ENCODE measurements at places on chromosomes 11 and 22.

- no peak for DNase-seq
Measured at GRCh38 chr11:7511401-7511800, 2.4 kb upstream of the PPFIBP2 start.

GRCh38 chr11:128628686-128629085, 41.3 kb upstream of the ETS1 start:
- no peak for DNase-seq

DNA sequence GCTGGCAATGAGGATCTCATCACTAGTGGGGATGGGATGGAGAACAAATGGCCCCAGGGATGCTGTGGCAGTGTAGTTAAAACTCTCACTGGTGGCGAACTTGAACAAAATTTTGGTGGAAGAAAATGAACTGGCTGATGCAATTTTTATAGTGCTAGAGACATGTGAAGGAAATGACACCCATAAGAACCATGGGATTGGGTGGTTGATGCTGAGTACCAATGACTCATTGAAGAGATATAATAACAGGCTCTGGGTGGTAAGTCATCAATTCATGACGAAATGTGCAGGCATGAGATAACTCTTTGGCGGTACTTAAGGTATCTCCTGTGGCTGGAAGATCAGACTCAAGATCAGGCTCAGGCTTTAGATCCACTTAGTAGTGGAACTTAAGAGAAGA, 172.9 kb upstream of the DDI1 start:
- DNase-seq, result peak; percentile 68

GRCh38 chr11:103013421-103013820, 57.9 kb upstream of the MMP13 start:
- peak; percentile 59 for DNase-seq

DNA sequence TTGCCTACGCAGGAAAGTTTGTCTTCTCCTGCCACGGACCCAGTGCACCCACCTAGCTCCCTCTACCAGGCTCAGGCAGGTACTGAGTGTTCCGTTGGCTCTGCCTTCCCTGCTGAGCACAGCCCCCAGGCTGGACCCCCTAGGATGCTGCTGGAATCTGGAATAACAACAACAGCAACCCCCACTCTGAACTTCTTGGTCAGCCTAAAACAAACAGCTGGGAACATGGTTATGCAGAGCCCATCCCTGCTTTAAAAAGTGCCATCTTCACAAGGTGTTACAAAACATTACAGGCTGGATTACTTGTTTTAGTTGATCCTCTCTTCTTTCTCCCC, 1.8 kb downstream of the OPCML start:
- DNase-seq, result no peak

- no peak for DNase-seq
Measured at GRCh38 chr22:46848197-46848596, 85.7 kb downstream of the TBC1D22A start.

- no peak for DNase-seq
Measured at GRCh38 chr11:67227726-67228125, 38.5 kb upstream of the GRK2 start.

GRCh38 chr11:44399968-44400367, 90.0 kb upstream of the ALX4 start:
- no peak for DNase-seq

DNA sequence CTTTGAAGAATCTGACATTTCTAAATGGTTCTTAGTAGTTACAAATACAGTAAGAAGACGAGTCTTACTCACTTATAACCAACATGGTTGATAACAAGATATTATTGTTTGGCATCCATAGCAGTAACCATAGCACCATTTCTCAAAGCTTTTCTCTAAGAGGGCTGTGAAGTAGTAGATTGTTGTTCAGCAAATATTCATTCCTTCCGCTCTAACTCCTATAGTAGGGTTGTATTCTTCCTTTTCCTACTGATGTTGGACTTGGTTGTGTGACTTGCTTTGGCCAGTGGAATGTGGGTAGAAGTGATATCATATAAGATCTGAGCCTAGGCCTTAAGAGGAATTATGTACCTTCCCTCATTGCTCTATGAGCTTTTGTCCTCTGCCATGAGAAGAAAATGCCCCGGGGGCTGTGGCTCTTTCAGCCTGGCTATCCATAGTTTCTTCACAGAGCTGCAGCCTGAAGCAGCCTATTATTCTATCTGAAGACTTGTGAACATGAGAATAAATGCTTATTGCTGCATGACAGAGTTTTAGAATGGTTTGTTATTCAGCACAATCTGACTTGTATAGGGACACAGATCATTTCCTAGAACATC, 28.9 kb upstream of the ZBED5 start:
- no peak for DNase-seq

GRCh38 chr11:89161949-89162348, 15.7 kb upstream of the TYR start:
- DNase-seq, result no peak

- DNase-seq, result no peak
Measured at GRCh38 chr22:38162881-38163843, 18.5 kb downstream of the PLA2G6 start.

DNA sequence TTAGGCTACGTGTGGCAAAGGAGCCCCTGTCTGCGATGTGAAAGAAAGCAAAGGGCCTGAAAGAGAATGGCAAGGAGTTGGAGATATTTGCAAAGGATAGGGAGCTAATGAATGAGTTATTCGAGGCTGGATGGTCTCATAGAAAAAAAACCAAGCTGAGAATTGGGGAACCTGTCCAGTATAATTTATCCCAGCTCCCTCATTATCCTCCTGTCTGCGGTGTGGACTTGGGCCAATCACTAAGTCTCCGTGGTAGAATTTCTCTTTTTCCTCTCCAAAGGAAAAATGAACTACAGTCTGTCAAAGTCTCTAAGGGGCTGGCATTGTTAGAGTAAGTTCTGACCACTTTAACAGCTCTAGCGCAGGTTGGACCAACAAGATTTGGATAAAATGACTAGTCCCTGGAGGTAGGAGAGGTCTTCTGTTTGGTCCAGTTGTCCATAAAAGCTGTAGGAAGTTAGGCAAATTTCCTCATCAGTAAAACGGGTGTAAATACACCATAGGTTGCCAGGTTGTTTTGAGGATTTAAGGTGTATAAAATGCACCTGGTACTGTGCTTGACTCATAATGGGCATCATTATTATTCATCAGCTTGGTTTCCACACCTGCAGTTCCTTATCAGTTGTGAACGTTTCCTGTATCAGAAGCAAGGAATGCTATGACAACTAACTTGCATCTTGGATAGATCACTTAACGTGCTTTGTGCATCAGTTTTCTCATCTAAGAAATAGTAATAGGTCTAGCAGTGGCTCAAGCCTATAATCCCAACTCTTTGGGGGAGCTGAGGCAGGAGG, 10.3 kb upstream of the CDON start:
- no peak for DNase-seq

DNA sequence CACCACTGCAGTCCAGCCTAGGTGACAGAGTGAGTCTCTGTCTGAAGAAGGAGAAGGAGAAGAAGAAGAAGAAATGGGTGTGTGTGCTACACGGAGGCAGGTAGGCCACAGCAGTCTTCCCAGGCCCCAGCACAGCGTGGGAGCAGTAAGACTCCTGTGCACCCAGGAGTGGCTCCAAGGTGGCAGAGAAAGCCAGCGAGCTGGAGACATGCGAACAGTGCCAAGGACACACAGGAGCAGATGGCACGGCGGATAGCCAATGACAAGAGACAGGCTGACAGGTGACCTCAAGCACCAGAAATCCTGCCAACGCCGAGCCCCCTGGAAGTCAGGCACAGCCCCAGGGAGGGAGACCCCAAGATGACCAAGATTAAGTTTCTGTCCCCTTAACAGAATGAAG, 9.0 kb upstream of the SCGB1A1 start:
- DNase-seq, result no peak

DNA sequence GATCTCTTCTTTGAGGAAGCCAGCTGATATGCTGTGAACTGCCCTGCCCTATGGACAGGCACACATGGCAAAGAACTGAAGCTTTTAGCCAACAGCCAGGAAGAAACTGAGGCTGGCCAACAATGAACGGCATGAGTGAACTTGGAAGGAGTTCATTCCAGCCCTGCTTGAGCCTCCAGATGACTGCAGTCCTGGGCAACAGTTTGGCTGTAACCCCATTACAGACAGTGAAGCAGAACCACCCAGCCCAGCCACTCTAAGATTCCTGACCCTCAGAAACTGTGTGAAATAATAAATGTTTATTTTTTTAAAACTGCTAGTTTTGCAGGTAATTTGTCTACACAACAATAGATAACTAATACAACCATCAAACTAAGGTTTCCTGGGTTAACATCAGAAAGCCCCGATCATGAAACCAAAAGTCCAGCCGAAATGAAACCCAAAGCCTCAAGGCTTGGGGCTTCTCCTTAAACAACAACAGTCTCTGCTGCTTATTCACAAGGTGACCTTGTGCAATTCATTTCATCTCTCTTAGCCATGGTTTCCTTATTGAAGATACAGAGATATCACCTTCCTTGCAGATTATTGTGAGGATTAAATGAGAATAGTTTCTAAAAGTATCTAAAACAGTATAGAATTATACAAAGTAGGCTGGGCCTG, 31.4 kb downstream of the PAK1 start:
- no peak for DNase-seq

DNA sequence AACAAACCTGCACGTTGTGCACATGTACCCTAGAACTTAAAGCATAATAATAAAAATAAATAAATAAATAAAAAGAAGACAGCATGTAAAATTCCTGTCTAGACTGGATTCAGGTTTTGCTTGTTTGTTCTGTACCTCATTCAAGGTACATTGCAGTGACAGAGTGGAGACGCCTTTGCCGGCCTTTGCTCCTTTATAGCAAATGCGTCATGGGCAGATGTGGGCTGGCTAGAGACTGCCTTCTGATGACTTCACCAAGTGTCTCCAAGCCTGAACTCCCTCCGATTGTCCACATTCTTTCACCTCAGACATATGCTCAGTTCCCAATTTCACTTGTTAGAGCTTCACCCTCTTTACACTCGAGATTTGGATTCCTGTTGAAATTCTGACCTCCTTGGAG, 147.8 kb upstream of the ARHGAP20 start:
- no peak for DNase-seq

DNA sequence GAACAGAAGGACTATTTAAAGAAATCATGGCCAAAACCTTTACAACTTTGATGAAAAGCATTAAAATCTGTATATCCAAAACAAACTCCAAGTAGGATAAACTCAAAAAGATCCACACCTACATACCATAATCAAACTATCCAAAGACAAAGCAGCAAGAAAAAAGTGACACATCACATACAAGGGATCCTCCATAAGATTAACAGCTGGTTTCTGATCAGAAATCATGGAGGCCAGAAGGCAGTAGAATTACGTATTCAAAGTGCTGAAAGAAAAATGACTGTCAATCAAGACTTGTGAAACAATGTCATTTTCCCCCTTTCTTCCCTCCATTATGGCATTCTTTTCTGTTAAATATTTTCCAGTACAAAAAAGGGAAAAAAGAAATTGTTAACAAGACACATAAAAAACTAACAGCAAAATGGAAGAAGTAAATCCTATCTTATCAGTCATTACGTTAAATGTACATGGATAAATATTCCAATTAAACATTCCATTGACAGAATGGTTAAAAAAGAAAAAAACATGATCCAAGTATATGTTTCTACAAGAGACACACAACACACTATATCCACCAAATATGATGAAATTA, 34.2 kb upstream of the ARHGAP32 start:
- no peak for DNase-seq

- no peak for DNase-seq
Measured at GRCh38 chr22:39206491-39206890, 38.3 kb downstream of the PDGFB start.

GRCh38 chr11:57901278-57901677, 122.4 kb upstream of the OR9Q1 start:
- DNase-seq, result no peak

All from fibroblast of skin of back (primary cell).